8988T (cell line): ENCODE measurements at places on chromosomes 7 and 10.

DNA sequence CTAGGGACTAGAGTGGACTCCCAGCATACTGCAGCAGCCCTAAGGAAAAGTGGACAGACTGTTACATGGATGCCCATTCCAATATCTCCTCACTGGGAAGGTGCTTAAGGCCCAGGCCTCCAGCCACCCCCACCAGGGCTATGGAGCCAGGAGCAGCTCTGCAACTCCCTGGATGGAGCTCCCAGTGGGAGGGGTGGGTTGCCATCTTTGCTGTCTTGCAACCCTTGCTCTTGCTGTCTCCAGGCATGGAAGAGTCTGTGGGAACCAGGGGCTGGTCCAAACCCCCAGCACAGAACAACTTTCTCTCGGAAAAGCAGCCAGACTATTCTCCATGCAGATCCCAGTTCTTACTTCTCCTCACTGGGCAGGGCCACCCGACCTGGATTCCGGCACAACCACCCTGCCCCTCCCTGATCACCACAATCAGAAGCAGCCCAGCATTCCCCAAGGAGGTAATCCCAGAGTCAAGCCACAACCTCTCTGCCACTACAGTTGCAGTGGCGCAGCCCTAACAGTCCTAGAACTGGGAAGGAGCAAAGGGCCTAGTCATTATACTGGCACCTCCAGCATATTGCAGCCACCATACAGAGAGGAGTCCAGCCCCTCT is 41.8 kb upstream of the ZNF488 start:
- DNase-seq, result no peak

DNA sequence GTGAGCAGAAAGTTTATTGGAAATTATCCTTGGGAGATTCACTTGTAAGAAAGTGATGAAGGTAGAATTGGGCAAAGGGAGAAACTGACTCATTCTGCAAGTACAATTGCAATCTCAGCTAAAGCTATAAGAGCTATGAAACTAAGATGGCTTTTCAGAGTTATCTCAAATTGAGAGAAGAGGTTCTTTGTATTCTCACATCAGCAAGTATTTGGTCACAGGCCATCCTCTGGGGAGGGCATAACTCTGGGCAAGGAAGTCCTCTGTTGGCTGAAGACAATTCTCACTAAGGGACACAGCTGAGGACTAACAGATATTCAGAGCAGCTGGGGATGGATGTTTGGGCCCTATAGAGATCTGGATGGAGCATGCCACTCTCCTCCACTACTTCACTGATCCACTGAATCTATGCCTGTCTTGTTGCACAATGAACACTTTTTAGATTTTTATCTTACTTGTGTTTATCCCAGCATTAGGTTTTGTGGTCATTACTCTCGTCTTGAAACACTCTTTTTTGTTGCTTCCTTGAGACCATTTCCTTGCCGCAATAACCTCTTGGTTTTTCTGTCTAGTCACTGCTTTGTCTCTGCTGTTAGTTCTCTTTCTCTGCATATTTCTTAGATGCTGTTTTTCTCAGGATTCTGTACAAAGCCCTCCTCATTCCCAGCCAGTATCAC is 115.1 kb downstream of the GNAI1 start:
- DNase-seq, result no peak

DNA sequence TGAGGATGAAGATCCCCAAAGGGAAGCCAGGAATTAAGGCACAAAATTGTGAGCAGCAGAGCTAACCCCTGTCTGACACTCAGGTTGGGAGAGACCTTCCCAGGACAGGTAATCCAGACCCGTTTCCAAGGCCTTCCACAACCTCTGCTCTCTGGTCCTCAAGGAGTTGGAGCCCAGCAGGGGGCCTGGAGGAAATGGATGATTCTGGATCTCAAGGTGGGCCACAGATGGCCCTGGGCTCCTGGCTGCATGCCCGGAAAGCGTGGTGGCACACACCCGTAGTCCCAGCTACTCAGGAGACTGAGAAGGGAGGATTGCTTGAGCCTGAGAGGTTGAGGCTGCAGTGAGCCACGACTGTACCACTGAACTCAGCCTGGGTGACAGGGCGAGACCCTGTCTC is 42.3 kb downstream of the DPYSL4 start:
- no peak for DNase-seq

DNA sequence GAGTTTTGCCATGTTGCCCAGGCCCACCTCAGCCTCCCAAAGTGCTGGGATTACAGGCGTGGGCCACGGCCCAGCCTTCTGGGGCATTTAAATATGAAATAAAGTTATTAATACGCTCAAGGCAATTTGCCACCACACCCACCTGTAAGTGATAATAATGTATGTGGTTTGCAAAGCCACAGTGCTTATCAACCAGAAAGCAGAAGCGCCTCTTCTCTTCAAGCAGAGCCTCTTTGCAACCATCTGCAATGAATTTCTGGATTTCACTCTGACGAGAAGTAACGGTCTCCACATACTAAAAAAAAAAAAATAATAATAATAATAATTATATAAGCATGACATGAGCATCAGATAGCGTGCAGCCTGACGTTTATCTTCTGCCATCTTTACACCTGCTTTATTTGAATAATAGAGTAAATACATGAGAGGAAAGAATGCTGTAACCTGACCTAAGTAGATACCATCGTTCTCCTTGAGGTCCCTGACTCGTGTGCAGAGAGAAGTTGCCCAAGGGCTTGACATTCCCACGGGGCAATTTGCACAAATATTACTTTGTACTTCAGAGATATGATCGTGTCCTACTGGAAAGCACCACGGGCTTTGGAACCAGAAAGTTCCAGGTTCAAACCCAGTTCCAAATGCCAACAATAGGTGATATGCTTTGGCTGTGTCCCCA is 34.0 kb downstream of the BRI3 start:
- DNase-seq, result no peak

DNA sequence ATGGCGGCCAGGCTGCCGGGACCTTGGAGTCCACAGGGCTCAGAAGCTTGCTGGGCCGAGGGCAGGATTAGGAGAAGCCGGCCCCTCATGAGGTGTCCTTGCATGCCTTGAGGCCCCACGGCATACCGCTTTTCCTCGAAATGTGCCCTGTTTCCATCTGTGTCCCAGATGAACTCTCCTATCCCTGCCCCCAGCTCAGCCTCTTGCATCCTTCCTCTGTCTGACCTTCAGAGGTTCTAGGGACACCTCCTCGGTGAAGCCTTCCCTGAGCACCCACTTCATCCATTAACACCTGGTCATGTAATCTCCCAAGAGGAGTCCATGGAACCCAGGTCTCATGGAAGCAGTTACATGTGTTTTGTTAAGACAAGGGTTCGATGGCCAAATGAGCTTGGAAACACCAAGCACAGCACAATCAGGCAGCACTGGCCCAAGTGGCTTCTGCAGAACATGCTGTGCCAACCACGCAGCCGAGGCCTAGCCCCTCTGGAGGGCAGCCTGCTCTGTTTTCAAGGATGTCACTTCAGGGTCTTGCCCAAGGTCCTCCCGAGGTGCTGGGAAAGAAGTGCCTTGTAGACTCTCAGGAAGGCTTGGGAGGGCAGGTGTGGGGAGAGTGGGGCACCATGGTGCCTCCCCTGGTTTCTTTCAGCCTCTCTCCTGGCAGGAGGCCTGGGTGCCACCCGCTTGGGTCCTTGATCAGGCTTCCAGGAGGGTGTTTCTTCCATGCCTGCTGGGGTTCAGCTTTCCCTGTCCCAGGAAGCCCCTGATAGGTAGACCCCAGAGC is 124.3 kb downstream of the NEURL1 start:
- DNase-seq, result no peak

- no peak for DNase-seq
These were observed 475.5 kb downstream of the RPS24 start for GRCh38 chr10:78508955-78509748.

DNA sequence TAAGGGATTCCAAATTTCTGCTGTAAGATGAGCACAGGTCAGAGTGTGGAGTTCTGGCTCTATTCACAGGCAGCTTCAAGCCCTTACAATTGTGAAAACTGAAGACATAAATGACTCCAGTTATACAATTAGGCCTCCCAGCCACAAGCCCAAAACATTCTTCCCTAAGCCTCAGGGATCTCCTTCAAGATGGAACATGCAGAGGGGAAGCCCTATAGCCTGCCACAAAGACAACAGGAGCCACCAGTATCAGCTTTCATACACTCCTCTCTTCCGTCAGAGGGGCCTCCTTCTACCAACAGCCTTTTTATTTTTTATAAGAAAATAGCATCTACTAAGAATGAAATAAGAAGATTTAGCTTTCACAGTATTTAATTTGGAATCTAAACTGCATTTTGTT is 46.5 kb downstream of the DLD start:
- no peak for DNase-seq

DNA sequence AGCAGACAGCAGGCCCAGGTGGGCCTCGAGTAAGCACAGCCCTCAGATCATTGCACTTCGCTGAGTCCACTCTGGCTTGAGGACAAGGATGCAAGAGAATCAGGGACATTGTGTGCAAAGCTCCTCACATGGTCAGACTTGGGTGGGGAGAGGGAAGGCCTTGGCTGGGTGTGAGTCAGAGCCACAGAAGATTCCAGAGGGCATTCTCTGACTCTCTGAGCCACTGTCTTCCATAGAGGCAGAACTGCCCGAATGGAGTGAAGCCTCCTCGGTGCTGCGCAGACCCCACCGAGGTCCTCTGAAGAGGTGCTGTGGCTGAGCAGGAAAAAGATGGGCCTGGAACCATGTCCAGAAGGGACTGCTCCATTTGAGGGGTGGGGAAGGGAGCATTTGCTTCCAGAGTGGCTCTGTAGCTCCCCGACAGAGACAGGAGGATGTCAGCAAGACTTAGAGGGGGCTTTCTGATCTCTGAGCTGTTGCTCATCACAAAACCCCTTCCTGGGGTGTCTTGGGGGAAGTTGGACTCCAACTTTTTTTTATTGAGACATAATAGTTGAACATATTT is 120.8 kb downstream of the PTPN20 start:
- peak; percentile 26 for DNase-seq

DNA sequence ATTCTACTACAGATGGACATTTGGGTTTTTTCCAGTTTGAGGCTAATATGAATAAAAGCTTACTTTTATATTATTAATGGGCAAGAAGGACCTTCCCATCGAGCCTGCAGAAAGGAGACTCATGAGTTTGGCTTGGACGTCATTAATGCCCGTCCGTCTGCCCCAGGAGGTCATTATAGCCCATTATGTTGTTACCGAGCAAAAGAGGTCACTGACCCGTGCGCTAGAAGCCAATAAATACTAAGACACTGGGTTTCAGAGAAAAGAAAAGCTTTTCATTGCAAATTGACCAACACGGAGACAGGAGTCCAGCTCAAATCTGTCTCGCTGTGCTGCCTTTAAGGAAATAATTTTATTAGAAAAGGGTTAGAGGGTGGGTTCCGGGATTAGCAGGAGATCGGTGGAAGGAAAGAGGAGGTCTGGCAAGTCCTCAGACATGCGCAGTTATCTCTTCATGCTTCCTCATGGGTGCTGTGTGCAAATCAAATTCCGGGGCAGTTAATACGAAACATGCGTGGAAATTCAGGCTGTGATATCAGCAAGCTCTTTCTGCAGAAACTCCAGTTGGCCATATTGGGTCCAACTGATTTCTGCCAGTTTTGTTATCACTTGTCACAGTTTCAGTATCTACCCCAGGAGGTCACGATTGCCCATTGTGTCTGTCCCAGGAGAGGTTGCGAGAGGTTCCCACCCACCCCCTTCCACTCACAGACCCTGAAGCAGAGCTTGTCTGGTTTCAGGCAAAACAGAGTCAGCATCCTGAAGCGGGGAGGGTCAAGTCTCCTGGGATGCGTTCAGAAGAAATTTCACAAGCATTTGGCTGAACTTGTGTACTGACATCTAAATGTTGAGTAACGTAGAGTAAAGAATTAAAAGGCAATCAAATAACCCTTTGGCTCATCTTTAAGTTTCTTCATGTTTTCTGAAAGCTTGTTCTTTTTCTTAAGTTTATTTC is 1.1 kb upstream of the GALNTL5 start:
- DNase-seq, result no peak

- DNase-seq, result no peak
These were observed 70.4 kb upstream of the AOAH start for GRCh38 chr7:36794689-36795088.

DNA sequence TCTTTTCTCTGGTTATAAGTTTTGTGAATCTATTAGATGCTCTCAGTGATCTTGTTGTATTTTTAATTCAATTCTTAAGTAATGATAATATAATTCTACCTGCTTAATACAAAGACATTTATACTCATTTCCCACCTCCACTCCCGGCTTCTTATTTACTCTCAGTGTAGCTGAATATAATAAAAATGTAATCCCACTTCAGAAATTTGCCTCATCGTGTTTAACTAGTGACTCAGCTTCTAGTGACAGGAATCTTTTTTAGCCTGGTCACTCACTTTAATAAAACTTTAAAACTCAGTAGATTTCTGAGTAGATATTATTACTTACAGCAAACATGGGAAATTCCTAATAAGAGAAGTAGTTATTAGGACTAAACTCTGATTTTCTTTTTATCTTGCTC is 1506.2 kb upstream of the LRRTM3 start:
- no peak for DNase-seq

- no peak for DNase-seq
These were observed 925.2 kb upstream of the GHITM start for GRCh38 chr10:83214136-83214535.

DNA sequence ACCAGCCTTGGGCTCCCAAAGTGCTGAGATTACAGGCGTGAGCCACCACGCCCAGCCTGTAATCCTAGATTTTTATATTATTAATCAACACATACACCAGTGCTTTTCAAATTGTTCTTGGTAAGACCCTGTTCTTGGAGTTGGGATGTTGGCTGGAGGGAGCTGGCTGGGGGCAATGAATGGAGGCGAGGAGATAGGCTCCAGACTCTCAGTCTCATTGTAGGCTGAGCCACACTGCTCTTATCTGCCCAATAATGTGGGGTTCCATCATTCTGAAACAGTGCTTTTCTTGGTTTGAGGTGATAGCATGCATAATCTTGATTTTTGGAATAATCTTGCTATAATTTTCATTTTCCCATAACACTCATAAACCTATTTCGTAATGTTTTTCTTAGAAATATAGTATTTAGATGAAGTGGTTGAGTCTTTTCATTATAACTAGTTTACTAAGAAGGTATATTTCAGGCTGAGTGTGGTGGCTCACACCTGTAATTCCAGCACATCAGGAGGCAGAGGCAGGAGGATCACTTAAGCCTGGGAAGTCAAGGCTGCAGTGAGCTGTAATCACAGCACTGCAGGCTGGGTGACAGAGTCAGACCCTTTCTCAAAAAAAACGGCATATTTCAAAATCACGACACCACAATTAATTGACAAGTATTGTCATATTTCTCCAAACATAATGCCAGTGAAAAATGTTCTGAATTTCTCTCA is 65.1 kb upstream of the LYZL2 start:
- DNase-seq, result no peak

GRCh38 chr7:108026647-108027046 is 23.7 kb upstream of the LAMB1 start:
- DNase-seq, result no peak

DNA sequence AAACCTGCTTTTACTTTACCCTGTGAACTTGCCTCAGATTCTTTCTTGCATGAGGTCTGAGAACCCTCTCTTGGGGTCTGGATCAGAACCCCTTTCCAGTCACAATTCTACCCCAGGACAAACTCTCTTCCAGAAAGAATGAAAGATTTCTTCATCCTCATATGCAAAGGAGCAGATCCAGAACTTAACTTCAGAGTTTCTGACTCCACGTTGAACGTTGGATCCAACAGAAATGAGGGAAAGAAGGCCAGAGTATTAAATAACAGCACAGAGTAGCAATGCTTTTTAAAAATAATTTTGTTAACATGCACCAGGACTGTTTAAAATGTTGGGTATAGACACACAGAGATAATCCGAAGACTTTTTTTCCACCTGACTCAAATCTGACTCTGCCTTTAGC is 632.9 kb upstream of the AUTS2 start:
- no peak for DNase-seq
